ENCODE measurements at places on chromosomes 1 and 21.

DNA sequence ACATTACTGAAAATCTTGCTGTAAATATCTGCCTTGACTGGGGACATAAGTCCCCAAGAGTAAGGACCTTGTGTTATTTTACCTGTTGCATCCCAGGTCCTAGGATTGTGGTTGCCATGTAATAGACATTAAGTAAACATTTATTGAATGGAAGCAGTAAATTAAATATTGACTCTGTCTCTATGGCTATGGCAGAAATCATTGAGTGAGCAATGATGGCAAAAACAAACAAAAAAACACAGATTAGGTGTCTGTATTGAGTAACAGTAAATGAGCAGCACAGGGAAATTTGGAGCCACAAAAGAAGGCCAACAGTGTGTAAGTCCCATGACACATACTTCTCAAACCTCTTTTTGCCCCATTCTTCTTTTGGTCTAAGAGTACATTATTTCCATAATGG is 240.4 kb downstream of the NFIA start:
- no peak for DNase-seq

GRCh38 chr21:37472581-37472980 is 106.0 kb downstream of the DYRK1A start:
- no peak for DNase-seq

GRCh38 chr1:39258146-39258924 is 53.8 kb downstream of the MACF1 start:
- no peak for DNase-seq

DNA sequence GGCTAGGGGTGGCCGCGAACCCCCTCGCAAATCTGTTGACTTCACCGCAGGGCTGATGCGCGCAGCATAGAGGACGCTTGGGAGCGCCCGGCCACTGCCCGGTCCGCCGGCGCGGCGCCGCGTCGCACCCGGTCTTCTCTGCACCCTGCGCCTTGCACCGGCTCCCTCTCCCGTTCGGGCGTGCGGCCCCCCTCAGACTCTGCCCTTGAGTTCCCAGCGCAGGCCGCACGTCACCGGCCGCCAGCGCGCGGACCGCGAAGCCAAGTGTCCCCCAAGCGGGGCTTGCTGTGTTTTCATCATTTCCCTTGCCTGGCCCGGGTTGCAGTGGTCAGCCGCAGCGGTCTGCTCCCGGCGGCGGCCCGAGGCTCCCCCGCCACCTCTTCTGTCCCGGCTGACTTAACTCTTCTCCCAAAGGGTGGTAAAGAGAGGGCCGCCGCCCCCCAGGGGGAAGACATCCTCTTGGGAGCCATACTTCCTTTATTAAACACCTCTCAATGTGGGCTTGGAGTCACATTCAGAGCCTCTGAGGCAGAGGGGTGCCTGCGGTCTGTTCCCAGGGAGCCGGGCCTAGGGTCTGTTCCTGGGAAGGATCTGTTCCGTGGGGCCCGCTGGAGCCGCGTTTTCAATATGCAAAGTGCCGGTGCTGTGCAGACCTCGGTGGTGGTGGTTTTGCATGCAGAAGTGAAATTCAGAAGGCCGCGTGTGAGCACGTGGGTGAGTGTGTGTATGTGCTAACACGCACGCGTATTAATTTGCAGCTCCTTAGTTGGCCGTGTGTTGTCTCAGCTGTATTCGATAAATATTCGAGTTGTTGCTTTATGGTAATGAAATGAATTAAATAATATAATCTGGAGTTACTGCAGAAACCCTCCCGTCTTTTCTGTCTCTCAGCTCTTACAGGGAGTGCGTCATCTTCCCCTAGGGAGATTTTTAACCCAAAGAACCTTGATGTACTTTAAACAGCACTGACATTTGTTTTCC is 17.6 kb downstream of the PBX1 start:
- peak; percentile 41 for DNase-seq

DNA sequence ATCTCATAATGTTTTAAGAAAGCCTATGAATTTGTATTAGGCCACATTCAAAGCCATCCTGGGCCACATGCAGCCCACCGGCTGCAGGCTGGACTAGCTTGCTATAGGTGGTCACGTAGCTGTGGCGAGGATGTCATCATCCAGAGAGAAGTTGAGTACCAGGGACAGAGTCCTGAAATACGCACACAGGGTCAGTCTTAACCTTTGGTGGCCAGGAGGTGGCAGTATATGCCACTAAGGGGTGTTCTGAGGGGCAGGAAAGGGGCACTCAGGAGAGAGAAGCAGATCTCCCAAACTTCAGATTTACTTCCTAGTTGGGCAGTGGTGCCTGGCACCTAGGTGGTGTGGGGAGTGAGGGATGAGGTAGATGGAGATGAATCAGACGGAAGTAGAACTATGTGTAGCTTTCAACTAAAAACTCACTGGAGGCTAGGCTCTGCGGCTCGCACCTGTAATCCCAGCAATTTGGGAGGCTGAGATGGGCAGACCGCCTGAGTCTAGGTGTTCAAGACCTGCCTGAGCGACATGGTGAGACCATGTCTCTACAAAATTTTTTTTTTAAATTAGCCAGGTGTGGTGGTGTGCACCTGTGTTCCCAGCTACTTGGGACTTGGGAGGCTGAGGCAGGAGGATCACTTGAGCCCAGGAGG is 16.3 kb upstream of the CDK18 start:
- peak; percentile 39 for DNase-seq

DNA sequence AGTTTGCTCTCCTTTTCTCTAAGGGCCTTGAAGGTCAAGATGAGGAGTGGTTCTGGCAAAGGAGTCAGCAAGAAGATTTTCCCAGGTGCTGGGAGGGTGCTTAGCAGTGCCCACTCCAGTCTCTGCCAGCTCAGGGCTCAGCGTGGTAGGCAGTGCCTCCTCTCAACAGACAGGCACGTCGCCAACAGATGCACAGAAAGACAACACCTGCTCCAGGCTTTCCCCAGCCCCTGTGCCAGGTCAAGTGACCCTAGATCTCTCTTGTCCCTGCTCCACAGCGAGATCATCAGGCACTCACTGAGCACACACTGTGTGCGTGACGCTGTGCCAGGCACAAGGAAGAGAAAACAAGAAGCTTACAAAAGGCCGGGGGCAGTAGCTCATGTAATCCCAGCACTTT is 86.0 kb downstream of the CASZ1 start:
- no peak for DNase-seq

DNA sequence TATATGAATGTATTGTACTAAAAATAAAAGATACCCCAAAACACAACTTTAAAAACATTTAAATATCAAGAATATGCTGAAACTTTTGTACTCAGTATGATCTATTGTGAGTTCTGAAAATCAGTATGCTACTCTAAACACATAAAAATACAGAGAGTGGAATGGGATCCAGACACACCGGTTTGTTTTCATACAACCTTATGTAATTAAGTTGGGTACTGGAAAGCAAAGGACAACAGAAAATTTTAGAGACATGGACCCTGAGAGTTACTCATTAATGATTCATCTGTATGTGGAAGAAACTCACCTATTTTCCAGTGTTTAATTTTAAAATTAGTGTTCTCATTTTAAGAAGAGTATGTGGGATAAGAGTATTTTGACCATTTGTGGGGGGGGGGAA is 927 bp upstream of the CFHR3 start:
- DNase-seq = no peak

- no peak for DNase-seq
Measured at GRCh38 chr1:94543893-94544635, 2.5 kb upstream of the F3 start.

- no peak for DNase-seq
Measured at GRCh38 chr1:64489707-64490106, 19.8 kb downstream of the CACHD1 start.

DNA sequence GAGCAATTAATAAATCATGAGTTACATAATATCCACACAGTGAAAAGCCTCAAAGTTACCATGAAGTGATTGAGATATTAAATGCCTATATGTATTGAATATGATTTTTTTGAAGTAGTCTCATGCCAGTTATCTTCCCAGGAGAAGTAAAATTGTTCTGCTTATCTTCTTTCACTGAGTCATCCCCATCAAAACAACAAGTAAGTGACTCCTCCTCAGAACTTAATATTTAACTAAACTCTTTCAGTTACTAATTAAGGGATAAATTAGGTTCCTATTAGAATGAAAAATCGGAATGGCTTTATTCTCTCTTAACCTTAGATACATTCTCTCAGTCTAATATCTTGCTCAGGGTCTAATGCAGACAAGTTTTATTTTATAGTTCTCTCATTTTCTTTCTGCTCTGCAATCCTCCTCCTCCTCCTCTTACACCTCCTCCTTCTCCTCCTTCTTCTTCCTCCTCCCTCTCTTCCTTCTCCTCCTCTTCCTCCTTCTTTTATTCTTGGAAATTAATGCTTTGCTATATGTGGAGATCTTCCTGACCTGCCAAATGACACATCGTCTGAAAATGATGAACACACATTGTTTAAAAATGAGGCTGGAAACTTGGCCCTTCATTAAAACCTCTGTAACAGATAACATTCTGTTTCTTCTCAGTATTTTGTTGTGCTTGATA is 110.9 kb downstream of the RUNX1 start:
- no peak for DNase-seq

DNA sequence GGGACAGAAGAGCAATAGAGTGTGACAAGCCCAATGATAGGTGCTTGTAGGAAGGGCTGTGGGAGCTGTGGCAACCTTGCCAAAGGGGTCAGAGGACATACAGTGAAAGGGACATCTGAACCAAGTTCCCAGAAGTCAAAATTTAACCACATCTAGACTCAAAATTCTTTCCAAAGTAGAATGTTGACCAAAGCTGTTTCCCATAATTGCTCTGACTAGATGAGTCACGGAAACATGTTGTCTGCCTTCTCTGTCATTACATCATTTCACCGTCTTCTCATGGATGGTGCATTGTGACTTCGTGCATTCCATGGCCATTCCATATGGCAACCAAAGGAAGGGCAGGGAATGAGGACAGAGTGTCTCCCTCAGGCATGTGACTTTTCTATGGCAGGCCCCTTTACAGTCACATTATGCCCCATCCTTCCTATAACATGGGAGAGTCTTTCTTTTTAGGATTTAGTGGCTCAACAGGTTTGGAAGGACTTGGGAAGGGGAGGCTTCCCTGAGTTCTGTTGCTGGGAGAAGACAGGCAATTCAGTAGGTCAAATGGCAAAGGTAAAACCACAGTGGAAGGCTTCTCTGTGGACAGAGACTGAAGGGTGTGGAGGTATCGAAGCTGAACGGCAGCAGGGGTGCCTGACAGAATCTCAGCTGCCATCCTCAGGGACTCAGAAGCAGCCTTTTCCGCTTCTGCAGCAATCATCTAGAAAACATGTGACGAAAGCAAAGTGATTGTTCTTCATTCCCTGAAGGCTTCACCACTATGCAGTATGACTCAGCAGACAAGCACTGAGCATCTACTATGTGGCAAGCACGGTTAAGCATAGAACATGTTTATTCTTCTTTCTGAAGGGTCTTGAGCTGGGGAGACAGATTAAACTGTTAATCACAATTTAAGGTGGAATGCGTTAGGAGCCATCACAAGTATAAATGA is 24.7 kb downstream of the NPHS2 start:
- peak; percentile 7 for DNase-seq

GRCh38 chr1:44685218-44685617 is 10.7 kb downstream of the ARMH1 start:
- no peak for DNase-seq

DNA sequence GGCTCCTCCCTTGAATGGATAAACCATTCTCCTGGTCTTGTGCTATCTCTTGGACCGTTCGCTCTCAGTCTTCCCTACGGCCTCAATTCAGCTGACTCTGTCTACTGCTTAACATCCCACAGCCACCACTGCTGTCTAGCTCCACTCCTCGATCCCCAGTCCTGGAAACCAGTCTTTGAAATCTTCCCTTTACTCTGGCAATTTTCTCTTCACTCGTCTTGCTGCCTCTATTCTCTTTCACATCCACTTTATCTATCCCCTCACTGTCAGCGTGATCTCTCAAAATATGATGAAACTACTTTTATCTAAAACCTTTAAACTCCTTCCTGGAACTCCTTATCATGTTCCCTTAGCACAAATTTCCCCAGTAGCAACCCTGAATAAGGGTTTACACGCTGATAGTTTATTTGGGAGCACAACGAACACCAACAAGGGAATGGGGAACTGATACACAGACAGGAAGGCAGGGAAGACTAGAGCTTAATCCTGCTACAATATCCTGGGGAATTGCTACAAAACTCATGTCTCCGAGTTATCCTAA is 131.6 kb upstream of the SAMSN1 start:
- DNase-seq = no peak

- no peak for DNase-seq
Measured at GRCh38 chr1:211965108-211965805, 70.1 kb downstream of the INTS7 start.
